ENCODE measurements at places on chromosomes 11 and 22.

DNA sequence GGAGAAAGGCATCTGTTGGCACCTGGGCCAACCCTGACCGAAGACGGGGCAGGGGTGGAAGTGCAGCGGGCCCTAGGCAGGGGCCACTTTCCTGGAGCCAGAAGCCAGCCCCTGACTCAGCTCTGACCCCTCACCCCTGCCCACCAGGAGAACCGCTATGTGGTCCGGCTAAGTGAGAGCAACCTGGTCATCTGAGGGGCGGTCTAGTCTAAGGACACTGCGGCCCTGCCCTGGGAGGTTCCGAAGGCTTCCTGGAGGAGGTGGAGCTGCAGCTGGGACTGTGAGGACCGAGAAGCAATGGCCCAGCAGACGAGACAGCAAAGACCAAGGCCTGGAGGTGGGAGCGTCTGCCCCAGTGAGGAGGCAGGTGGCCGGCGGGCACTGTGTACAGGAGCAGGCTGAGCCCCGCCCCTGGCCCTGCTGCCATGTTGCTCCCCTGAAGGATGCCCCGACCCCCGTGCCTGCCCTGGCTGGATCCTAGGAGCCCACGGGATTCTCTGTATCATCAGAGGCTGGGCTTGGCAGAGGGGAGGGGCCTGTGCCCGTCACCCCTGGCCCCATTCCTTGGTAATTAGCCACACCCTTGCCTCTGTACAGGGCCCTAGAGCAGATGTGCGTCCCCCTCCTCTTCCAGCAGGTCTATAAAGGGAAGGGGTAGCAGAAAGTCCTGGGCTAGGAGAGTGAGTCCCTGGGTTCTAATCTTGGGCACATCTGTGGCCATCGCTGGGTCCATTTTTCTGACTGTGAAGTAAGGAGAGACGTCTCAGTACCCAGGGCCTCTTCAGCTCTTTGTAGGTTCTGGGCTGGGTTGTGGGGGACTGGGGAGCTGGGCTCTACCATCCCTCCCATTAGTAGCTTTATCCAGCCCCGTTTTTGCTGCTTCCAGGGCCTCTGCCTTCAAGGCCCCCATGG is 19.4 kb downstream of the RELT start:
- DNase-seq: no peak

- DNase-seq: no peak
These were observed 26.5 kb downstream of the CTNND1 start for GRCh38 chr11:57787920-57788702.

DNA sequence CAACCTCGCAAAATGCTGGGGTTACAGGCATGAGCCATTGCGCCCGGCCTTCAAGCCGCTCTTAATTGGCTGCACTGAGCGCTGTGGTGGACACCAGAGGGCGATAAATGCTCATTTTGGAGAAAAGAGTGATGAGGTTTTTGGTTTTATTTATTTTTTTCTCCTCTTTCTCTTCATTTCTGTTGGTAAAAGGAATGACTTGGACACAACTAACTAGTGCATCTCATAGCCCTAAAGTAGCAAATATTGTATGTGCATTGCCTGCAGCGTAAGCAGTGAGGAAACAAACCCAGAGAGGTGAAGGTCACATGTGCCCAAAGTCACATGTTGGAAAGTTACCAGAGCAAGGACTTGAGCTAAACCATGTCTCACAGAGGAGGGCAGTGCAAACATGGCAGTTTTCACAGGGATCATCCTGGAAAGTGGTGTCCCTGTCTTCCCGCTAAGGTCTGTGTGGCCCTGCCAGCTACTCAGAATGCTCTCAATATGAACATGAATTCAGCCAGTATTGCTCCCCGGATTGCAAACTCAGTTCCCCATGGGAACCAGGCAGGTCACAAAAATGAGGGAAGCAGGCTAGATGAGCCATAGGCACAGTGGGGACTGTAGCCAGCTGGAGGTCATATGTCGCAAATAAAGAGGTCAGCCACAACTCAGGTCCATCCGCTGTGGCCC is 8.6 kb upstream of the CD82 start:
- peak; percentile 49 for DNase-seq

- no peak for DNase-seq
These were observed 14.9 kb downstream of the BRSK2 start for GRCh38 chr11:1404461-1405185.

DNA sequence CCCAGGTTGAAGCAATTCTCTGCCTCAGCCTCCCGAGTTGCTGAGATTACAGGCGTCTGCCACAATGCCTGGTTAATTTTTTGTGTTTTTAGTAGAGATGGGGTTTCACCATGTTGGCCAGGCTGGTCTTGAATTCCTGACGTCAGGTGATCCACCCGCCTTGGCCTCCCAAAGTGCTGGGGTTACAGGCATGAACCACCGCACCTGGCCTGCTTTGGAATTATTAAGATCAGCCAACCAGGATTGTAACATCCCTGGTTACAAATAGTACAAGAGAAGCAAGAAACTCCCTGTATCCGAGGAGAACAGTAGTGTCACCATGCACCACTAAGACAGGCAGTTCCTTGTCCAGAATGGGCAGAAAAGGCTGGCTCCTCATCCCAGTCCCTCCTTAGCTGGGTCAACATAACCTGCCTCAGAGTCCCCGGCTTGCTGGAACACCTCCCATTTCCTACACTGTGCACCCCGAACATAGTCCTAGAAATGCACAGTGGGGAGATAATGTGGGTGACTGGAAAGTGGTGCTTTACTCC is 77.2 kb upstream of the INCENP start:
- DNase-seq: no peak

DNA sequence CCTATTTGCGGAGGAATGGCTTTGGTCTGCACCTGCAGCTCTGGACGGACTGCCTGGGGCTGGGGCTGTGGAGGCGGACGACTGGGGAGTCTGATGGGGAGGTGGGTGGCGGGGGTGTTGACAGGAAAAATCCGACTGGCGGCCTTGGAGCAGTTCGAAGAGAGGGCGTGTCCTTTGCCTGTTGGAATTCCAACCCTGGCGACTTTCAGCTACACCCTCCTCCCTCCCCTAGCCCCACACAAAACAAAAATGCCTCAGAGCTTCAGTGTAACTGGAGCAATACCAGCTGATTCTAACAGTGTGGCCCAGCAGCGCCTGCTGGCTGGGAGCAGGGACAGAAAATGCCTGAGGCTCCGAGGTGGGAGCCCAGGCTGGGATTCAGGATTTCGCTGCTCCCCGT is 85.4 kb downstream of the ATXN10 start:
- DNase-seq: no peak

- no peak for DNase-seq
These were observed 12.9 kb upstream of the CAT start for GRCh38 chr11:34425867-34426266.

DNA sequence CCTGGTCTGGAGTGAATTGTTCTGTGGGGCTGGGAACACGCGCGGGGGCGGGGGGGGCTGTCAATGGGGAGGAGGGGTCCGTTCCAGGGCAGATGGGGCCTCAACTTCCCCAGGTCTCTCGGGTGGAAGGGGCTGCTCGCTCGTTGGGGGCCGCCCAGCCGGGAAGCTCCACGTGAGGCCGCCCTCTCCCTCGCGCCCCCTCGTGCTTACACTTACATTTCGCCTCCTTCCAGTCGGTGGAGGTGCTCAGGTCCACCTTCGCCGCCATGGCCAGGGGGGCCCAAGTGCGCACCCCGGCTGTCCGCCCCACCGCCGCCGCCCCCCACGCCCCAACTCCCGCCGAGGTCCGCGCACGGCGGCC is 452 bp downstream of the MACROD1 start:
- DNase-seq: no peak

- no peak for DNase-seq
These were observed 12.6 kb downstream of the TNNT3 start for GRCh38 chr11:1932105-1932480.

DNA sequence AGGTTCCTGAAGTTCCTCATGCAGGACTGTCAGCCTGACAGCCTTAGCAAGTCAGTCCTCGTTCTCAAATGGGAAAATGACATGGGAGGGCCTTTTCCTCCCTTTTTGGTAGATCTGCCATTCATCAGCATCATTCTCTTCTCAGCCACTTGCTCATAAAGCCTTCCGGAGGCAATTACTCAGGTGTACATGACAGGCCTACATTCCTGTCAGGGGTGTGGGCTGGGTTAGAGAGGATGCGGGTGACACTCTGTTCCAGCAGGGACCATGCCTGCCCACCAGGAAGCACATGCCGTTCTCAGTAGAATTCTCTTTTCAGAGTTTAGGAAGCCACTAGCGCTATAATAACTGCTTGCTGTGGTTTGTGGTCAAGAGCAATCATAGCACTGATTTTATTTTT is 24.2 kb upstream of the ANKK1 start:
- no peak for DNase-seq

DNA sequence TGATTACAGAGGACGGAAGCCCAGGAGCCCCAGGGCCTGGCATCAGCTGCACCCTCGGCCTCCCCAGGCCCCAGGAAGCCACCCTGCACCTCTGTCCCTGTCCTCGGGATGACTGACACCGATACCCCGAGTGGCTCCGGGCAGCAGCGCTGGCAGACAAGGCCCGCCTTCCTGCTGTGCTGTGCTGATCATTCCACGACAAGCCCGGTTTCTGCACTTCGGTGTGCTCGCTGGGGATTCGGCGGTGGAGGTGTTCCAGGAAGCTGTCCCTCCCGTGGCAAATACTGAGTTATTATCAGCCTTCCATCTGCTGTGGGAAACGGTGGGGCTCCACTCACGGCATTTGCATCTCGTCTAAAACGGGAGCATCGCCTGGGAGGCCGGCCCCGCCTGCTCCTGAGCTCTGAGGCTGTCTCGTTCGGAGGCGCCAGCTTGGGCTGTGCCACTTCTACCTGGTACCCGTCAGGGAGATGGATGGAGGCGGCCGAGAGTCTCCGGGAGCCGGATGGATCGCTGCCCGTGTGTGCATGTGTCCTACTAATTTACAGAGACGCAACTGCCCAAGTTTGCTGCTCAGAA is 506.1 kb downstream of the BRD1 start:
- DNase-seq: no peak

GRCh38 chr22:49935561-49935960 is 17.1 kb downstream of the CRELD2 start:
- no peak for DNase-seq

DNA sequence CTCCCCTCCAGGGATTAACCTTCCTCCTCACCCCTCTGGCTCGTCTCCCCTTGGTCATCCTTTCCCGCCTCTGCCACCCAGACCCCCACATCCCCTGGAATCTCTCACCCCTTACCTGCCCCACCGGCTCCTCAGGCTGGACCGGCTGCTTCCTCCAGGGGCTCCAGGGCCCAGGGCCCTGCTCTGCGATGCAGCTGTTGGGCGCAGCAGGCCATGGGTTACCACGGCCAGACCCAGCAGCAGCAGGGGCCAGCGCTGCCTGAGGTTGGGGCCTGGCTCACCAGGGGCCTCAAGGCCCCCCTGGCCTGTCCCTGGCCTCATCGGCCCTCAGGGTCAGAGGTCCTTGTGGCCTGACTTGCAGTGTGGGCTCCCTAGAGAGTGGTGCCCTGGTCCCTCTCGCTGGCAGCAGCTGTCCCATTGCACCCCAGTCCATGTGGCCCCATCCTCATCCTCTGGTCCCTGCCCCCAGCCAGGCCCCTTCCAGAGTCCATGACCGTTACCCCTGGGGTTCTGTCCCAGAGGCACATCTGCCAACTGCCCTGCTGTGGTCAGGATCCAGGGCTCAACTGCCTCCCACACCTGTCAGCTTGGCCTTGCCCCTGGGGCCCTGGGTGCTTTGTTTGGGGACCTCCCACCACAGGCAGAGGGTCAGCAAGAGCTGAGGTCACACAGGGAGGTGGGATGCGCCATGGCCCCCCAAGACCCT is at the start of gene IGLL1:
IGLL1 (minus strand) TSS at position 421 of the 706 bp plus-strand sequence; CDS start at position 321, 100 bp downstream.
- DNase-seq: no peak

GRCh38 chr11:64871492-64871891 is 6.9 kb downstream of the EHD1 start:
- no peak for DNase-seq

GRCh38 chr11:122642472-122642922 is 13.0 kb upstream of the UBASH3B start:
- DNase-seq: no peak

GRCh38 chr11:7596975-7597391 is 76.3 kb downstream of the CYB5R2 start:
- DNase-seq: no peak

- DNase-seq: no peak
These were observed 461.4 kb upstream of the KIRREL3 start for GRCh38 chr11:127462065-127462344.

DNA sequence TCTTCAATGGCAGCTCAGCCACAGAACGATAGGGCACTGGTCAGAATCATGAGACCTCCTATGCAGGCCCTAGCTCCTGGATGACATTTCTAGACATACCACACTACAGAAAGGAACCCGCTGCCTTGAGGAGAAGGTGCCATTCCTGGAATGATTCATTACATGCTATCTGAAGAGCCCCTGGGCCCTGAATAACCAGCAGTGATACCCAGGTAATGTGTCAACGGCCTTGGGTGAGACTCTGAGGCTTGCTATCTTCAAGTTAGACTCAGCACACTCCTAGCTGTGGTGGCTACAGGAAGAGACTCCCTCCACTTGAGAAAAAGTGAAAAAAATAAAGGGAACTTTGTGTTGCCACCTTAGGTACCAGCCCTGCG is 161.2 kb upstream of the GRIA4 start:
- no peak for DNase-seq

DNA sequence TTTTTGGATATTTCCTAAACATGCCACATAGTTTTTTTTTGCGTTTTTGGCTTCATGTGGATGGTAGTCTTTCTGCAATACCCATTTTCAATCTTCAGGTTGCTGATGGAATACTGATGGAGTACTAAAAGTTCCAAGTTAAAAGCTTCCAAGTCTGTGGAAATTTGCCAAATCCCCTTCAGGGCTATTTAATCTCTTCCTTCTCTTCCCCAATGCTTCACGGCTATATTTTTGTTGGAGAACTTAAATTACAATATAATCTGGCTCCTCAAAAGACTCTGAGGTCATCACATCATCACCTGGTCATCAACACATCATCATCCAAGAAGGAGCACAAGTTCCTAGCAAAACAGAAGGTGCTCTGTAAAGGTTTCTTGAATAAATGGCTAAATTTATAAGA is 881.0 kb upstream of the TENM4 start:
- no peak for DNase-seq

DNA sequence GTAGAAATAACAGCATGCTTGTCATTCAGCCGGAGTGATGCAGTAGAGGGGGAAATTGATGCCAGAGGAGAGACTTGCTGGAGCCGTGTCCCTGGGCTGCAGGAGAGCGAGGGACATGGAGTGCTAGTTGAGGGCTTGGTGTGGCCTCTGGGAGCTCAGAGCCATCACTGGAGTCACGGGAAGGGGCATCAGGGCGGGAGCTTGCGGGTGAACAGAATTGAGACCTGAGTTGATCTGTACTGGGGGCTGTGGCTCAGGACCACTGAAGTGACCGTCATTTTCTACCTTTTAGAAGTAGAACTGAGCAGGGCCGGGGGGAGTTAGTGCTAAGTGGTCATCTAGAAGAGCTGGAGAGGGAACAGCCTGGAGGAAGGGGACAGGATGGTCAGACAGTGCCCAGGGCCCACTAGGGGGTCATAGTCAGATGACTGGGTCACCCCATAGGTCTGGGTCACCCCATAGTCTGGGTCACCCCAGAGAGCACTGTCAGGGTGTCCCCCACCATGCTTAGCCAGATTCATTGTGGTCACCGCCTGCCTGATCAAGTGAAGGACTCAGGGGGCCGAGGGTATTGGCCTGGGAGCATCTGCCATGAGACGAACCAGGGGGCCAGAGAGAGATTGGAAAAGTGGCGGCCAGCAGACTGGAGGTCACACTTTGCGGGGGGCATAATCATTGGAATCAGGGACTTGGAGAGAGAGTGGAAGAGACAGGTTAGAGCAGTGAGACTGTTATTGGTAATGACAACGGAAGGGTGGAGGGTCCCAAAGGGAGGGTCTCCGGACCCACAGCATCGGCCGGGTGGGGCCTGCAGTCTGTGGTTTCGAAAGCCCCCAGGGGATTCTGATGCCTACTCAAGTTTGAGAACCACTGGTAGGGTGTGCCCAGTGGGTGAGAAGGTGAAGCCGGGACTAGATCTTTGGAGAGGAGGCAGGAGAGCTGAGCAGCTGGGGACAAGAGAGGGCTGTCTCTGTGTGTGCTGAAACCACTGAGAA is 15.2 kb downstream of the RIBC2 start:
- no peak for DNase-seq

Data from stimulated activated CD4-positive, alpha-beta T cell treated with anti-CD3 and anti-CD28 coated beads, Interleukin-1b, Interleukin-23, amount 100 ng/mL, for 1 hour (primary cell).